ENCODE measurements at places on chromosomes 1 and 21.
A peak's percentile ranks its signal among the peaks of the same experiment; 100 is the strongest.

DNA sequence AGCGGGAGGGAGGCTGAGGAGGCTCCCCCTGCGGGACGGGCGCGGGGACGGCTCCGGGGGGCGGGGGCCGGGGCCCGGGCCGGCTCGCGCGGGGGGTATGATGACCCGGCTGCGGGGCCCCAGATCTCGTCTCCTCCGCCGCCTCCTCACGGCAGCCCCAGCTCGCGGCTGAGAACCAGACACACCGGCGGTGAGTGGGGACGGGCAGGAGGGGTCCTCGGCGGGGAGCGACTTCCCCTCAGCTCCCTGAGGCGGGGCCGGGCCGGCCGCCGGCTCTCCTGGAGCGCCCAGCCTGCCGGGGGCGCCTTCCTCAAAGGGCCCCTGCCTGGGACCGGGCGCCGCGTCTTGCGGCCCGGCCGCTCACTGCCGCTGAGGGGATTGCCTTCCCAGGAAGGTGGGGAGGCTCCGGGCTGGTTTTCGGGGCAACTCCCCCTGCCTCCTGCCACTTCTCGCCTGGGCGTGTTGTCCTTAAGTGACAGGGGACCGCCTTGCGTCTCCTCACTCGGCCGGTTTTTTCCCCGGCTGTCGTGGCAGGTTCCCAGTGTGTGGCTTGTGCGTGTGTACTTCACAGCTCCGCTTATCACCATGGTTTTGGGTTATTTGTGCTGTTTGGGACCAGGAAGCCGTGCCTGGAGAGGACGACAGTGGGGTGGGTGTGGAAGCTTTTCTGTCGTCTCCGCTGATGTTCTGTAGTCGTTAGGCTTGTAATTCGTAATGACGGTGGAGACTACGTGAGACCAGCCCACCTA, 800 bp downstream of the HIPK1 start:
- DNase-seq = peak; percentile 78

DNA sequence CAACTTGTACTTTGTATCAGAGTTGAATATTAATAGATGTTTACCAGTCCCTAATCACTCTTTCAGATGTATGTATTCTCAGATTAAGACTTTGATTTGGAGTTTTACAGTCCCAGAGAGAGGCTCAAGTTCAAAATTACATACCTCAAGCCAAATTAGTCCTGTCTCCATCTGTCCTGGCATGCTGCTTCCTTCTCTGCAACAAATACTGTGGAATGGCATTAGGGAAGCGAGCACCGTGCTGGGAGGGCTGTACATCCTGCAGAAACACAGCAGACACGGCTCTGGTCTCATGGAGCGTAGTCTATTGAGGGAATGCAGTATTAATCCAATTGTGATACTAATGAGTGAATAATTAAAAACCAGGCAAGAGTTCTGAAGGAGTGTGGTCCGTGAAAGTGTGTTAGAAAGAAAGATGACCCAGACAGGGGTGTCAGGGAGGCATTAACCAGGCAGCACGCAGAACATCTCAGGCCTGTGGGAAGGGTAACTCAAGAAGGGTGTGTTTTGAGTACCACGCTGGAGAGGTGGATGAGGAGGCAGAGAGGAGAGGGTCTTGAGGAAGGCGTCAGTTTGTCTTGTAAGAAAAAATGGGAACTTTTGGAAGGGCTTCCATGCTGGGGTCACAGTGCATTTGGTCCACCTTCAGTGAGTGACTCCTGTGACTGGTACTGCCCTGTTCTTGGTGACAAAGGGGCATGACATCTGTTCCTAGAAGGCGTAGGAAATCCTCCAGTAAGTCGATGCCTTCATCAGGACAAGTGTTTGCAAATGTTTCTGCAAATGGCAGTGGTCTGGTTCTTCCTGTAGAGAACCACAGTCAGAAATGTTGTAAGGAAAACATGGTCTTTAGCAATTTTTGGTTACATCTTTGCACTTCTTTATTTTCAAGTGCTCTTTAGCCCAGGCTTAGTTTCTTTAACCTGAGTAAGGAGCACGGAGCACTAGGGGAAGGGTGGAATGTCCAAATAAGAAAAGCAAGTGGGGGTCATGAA, 1.6 kb downstream of the RAB4A start:
- DNase-seq = no peak

GRCh38 chr1:51697166-51697565, 80.3 kb downstream of the OSBPL9 start:
- no peak for DNase-seq

DNA sequence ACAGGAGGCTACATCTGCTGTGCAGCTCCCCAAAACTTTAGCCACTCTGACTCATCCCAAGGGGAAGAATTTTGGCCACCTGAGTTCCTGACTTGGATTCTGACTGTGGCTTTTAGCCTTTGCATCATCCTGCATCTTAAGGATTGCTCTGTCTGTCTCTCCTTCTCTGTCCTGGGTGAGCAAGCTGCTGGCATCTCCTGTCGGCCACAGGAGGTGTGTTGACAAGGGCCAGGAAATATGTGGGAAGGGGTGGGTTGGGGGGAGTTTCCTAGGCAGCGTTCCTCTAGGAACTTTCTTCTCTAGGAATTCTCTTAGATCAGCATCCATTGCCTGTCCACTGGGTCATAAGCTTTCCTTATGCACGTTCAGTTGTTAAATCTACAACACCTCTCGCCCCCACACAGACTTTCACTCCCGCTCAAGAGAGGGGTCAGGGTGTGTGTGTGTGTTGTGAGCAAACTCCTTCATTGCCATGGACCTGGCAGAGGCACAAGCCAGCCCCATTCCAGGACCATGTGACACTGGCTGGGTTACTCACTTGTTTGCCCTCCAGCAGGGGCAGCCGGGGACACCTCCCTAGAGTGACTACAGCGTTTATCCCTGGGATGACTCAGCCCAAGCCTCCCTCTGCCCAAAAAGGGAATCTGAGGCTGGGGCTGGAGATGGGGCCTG, 145.0 kb upstream of the DUSP10 start:
- peak; percentile 81 for DNase-seq

GRCh38 chr1:55214934-55215193, 300 bp downstream of the USP24 start:
- DNase-seq = peak; percentile 75

All from GM03348 (cell line).